GM12878 (cell line): ENCODE measurements at places on chromosomes 3 and 15. TPM values are rescaled to one million over a fixed set of nuclear protein-coding genes. Genes with fewer than 3 reads are reported as not detected.

CYP11A1 gene
- polyA plus RNA-seq = 0.11 TPM in 1 of 2 replicates, not detected in the other

DNA sequence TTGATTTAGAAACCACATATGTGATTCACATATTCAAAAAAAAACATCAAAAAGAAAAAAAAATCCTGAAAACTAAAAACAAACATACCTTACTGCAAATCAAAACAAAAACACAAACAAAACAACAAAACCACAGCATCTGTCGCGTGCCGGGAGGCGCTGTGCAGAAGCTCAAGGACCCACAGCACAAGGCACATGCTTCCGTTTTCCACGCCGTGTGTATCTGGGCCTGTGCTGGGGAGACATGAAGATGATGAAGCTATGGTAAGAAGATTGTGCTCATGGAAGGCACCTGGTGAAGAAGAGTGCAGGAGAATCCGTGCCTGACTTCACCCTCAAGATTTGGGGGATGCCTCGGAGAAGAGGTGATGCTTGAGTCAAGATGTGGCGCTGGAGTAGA, 788.9 kb upstream of the ARRDC4 start:
- DNase-seq = no peak
- H3K36me3 ChIP-seq = no peaks in the 10 kb centered on the region
- no peaks in the 10 kb centered on the region for H3K27me3 ChIP-seq
- no peak overlapping the region for H3K27ac ChIP-seq
- no peaks in the 10 kb centered on the region for H3K4me1 ChIP-seq

DNA sequence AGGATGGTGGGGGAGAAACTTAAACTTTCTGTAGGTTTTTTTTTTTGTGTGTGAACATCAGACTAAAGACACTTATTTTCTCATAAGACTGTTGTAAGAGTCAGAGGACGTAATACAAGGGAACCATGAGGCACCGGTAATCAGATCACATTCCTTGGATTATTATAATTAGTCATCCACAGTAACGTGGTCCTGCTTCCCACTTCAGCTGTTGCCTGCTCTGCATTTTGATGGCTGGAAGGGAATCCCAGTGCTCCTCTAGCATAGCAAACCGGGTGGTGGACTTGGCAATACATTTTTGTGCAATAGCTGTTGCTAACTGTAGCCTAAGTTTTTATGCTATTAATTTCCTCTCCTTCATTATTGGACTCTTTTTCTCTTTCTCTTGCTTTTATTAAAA, 294.8 kb downstream of the NR2F2 start:
- H3K27ac ChIP-seq = no peak overlapping the region
- no peak for DNase-seq
- H3K36me3 ChIP-seq = no peaks in the 10 kb centered on the region
- H3K4me1 ChIP-seq = no peaks in the 10 kb centered on the region
- no peaks in the 10 kb centered on the region for H3K27me3 ChIP-seq

GRCh38 chr3:84077479-84077878, 881.3 kb upstream of the CADM2 start:
- no peak for DNase-seq
- H3K36me3 ChIP-seq = no peaks in the 10 kb centered on the region
- no peak overlapping the region for H3K27ac ChIP-seq
- H3K27me3 ChIP-seq = no peaks in the 10 kb centered on the region
- H3K4me3 ChIP-seq = no peak overlapping the region
- no peaks in the 10 kb centered on the region for H3K4me1 ChIP-seq

GRCh38 chr3:57557085-57557537, 1.0 kb downstream of the PDE12 start:
- no peaks in the 10 kb centered on the region for H3K27me3 ChIP-seq
- peak overlapping the region; percentile 76 for H3K4me3 ChIP-seq
- DNase-seq = no peak
- peak overlapping the region; percentile 99 for H3K27ac ChIP-seq

GRCh38 chr3:107813026-107813425, 277.8 kb downstream of the CD47 start:
- peaks cover 7% of the 10 kb centered on the region; the same call in 1 of the 2 replicates for H3K36me3 ChIP-seq
- no peaks in the 10 kb centered on the region for H3K27me3 ChIP-seq
- no peak overlapping the region for H3K27ac ChIP-seq
- no peak overlapping the region for H3K4me3 ChIP-seq

DNA sequence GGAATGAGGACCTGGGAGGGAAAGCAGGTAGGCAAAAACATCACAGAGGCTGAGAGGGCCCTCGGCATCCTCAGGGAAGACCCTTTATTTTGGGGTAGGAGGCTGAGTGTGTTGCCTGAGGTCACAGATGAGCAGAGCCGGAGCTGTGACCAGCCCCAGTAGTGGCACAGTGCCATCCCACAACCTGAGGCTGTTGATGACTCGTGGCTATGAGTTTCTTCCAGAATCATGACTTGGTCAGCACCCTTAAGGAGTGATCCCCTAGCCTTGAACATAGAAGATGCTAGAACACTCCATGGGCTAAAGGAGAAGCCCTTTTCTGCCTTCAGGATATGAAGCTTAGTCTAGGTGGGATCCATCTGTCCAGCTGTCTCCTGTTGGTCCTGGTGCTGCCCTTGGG, 19.5 kb upstream of the CXCR6 start:
- peaks cover 9% of the 10 kb centered on the region for H3K36me3 ChIP-seq
- H3K27me3 ChIP-seq = no peaks in the 10 kb centered on the region
- no peak for DNase-seq
- H3K27ac ChIP-seq = no peak overlapping the region

DNA sequence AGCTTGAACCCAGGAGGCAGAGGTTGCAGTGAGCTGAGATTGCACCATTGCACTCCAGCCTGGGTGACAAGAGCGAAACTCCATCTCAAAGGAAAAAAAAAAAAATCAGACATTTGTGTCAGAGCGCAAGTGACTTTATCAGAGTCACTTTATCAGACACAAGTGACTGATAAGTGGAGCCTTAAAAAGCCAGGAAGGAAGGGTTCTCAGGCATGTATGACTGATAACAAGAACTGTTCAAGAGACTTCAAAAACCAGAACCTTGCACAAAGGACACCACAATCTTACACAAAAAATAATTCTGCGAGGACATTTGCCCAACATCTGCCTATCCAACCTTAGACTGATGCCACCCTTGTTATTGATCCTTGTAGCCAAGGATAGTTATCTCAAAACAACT, 13.3 kb upstream of the CFAP44 start:
- H3K4me1 ChIP-seq = no peaks in the 10 kb centered on the region
- peaks cover 1% of the 10 kb centered on the region; the same call in 1 of the 2 replicates for H3K36me3 ChIP-seq
- H3K27ac ChIP-seq = no peak overlapping the region
- no peaks in the 10 kb centered on the region for H3K27me3 ChIP-seq
- no peak for DNase-seq

- no peak for DNase-seq
- H3K36me3 ChIP-seq = no peaks in the 10 kb centered on the region
Observed at GRCh38 chr15:38945551-38946298, 381.1 kb upstream of the RASGRP1 start.
